NCI-H1092 treated with DMSO at 0.1 percent for 48 hours (cell line): ENCODE measurements at places on chromosomes 12 and 14.

DNA sequence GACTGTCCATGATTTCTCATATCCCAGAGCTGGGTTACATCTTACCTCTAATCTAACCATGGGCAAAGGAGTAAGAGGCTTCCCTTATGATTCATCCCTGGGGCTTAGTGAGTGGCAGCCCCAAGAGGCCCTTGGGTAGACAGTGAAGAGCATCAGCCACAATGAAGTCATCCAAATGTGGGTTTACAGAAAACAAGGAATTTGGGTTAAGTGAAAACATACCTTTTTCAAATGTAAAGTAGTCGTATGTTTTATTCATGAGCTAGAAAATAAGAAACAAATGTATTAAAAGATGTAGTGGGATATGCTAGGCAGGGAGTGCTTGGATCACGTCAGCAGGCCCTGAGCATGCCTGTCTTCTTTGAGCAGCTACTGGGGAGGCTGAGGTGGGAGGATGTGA lies 54.0 kb upstream of the ELK3 start:
- DNase-seq, result no peak

GRCh38 chr12:6386038-6386437 lies 2.1 kb downstream of the LTBR start:
- no peak for DNase-seq

- DNase-seq, result peak; percentile 32
Observed at GRCh38 chr12:54697851-54698250, 49.7 kb upstream of the DCD start.

DNA sequence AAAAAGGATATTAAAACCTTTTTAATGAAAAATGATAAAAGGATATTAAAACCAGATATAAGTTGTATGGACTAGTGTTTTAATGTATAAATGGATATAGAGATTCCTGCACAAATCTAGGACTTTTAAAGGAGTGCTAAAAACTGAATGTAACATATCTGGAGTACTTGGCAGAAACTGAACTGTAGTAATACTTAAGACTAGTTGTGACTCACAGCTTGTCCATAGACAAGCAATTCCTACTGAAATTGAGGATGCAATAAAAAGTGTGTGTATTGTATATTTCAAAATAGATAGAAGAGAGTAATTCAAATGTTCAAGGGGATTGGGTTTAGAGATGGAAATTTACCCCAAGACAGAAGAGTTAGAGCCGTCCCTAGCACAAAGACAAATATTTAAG lies 59.6 kb downstream of the FBXO33 start:
- DNase-seq, result no peak

DNA sequence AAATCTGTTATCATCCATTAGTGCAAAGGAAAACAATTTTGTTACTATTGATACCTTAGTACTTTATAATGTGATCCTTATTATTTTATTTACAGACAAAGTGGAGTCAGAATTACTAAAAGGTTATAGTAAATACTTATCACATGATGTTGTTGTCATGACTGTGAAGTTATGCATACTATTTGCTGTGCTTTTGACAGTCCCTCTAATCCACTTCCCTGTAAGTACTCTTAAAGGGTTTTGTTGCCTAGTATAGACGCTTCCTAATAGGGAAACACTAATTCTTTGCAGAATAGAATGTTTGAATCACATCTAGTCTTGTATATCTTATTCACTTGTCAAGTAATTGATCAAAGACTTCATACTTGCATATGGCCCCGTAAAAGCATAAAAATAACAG lies 69.4 kb downstream of the SLC38A6 start:
- DNase-seq, result no peak

DNA sequence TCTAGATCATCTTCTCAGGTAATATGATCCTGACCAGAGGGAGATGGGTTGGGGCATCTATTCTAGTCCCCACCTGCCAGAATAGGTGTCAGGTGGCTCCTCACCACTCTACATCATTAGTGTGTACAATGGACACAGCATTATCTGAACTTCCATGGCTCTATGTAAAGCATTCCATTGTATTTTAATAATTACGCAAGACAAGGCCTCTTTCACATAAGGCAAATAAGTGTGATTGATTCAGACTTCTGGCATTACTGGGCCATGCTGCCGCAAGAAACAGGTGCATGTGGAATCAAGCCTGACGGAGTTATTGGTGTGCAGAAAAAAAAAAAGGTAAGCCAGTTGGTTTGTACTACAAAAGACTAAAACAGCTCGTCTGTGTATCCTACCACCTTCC lies 3.1 kb upstream of the DDHD1 start:
- no peak for DNase-seq

- DNase-seq, result peak; percentile 22
Observed at GRCh38 chr14:28057359-28058296, 709.0 kb upstream of the FOXG1 start.

GRCh38 chr12:62166525-62166924 lies 93.7 kb upstream of the USP15 start:
- no peak for DNase-seq

GRCh38 chr12:43407816-43408645 lies 144.0 kb downstream of the ADAMTS20 start:
- no peak for DNase-seq

DNA sequence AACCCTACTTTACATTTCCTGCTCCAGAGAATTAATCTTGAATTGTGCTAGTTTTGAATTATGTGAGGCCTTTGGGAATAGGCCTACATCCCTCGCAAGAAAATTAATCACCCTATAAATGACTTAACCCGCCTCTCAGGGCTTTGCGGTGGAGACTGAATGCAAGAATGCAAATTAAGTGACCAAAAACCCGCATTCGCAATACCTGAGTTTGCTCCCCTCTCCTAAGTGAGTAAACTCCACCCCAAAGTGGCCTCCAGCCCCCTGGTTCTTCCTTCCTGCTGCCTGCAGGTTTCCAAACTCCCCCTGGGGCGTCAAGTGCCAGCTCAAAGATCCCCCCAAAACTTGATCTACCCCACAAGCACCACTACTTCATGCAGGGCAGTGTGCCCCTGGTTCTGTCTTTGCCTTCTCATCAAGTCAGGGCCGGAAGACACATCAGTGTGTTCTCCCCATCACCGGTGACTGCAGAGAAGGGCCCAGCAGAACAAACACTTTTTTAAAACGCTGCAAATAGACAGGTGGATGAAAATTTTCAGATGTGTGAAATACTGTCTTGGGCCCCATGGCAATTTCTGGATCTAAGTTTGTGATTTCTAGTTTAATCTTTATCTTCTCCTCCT lies 644.7 kb downstream of the VRK1 start:
- DNase-seq, result no peak

DNA sequence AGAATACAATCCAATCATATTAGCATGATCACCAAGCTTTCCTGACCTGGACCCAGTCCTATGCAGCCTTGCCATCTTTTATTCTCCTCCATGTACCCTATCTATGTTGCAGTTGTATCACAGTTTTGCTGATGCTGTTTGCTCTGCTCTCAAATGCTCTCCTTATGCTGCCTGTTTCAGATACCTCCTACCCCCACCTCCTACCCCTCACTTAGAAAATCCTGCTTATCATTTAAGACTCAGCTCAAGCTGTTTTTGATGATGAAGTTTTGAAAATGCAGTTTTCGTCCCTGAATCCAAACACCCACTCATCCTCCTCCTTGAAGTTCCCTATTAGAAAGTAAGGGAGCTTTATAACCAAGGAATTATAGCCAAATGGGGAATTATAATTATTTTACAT lies 457.4 kb upstream of the ATP2B1 start:
- DNase-seq, result no peak

DNA sequence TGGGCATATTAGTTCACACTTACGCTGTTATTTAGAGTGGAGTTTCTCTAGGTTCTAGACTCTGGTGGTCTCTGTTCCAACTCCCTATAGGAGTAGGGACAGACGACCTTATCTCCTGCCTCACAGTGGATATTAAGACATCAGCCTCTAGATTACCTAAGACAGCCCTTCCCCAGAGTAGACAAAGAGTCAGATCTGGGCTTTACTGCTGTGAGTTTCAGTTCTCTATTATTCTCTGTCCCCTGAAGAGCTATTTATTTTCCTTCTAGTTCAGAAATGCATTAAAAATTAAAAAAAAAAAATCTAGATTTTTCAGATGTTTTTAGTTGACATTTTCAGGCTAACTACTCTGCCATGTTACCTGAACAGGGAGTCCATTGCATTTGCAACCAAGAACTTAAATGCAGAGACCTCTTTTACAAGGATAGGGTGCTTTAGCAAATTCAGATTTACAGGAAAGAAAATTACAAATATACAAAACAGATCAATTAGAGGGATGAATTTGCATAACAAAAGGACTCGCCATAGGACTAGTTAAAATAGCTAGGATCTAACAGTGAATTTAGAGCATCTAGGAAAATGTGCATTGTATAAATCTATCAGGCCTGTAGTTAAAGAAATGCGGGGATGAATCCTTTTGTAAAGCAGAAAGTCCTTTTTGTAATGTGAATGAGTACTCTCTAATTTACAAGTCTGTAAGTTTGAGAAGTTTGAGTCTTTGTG lies 381.4 kb downstream of the APAF1 start:
- DNase-seq, result no peak

- DNase-seq, result no peak
Observed at GRCh38 chr12:105301696-105302095, 28.8 kb upstream of the C12orf75 start.

DNA sequence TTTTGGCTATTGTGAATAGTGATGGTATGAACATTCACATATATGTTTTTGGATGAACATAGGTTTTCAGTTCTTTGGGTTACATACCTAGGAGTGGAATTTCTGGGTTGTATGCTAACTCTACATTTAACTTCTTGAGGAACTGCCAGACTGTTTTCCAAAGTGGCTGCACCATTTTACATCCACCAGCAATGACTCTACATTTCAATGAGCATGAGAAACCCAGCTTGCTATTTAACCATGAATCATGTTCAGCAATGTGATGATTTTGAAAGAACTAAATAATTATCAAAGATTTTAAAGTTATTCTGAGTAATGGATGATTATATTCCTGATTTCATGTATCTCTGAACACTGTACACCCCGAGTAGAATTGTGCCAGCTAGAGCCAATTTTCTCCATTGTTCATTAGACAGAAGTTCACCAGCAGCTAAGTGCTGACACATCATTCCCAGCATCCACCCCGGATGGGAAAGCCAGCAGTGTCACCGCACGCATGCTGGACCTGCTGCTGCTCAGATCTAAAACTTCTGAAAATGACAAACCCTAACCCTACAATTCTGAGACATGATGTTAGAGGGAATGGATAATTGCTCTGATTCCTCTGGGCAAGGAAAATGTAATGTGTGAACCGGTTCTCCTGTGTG lies 13.3 kb upstream of the ANAPC5 start:
- DNase-seq, result no peak

- no peak for DNase-seq
Observed at GRCh38 chr12:111143271-111143670, 222.9 kb upstream of the MYL2 start.

- no peak for DNase-seq
Observed at GRCh38 chr12:43812926-43813325, 6.8 kb upstream of the TWF1 start.

DNA sequence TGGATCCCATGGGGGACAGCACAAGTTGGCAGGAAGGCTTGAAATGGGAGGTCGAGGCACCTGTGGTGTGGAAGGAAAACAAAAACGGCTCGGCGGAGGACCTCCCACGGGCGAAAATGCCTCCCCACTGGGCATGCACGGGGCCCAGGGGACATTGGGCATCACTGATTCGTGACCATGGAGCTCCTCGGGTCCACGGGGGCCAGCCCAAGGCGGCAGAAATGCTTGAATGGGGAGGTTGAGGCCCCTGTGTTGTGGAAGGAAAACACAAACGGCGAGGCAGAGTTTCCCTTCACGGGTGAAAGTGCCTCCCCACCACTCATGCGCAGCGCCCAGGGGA lies 376.0 kb downstream of the ALG10 start:
- DNase-seq, result no peak

GRCh38 chr12:26153421-26154154 lies 28.8 kb upstream of the BHLHE41 start:
- no peak for DNase-seq

- no peak for DNase-seq
Observed at GRCh38 chr12:34400986-34401658, 378.8 kb downstream of the ALG10 start.

GRCh38 chr12:50397117-50397650 lies 775 bp upstream of the FAM186A start:
- no peak for DNase-seq

DNA sequence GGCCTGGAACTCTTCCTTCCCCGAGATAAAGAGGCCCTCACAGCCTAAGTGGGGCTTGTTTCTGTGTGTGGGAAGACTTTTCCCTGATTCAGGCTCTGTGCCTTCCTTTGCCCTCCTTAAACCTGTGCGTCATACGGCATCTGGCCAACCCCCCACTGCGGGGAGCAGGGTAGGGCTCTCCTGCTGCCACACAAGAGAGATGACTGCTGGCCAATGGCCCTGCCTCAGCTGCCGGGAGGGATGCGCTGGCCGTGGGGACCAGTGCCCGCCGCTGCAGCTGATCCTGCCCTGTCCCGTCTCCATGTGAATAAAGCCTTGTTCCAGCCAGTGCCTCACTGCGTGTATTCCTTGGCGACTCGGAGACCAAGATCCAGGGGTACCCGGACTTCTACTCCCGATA lies 42.5 kb upstream of the BEGAIN start:
- no peak for DNase-seq

GRCh38 chr12:63103494-63104131 lies 47.4 kb downstream of the AVPR1A start:
- DNase-seq, result peak; percentile 18

- no peak for DNase-seq
Observed at GRCh38 chr14:38989922-38990546, 113.0 kb downstream of the SEC23A start.

- DNase-seq, result no peak
Observed at GRCh38 chr12:122161682-122162081, 12.3 kb downstream of the IL31 start.

DNA sequence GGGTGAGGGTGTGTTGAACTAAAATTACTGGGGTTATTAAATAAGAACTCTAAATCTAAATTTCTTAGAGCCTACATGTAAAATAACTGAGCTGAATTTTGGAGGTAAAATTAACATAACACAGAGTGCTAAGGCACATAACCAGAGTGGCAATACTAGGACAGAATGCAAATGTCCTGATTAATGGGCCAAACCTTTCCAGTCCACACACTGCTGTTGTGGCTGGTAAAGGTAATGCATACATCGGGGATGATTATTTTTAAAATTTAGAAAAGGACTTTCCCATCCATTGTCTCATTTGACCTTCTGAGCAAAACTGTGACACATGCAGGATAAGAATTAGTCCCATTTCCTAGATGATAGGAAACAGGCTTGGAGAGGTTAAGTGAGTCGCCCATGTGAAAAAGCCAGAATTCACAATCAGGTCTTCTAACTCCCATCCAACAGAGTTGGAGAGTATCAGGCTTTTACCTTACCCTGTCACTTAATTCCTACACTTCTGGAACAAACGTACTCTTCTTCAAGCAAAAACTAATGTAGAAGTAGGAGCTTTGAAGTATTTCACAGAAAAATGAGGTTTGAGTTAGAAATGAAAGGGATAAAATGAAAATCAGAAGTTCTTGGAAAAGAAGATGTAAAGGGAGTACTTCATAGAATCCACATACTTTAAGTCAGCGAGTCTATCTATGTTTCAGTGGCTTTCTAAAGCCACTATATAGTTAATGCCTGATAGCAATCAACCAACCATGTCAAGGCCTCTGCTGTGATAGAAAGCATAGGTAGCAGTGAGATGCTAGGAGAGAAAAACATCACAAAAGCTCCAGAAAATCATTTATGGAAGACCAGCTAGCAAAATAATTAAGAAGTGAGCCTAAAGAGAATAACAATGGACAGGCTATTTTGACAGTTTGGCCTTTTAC lies 334.9 kb upstream of the DIO2 start:
- DNase-seq, result no peak
